Cerebellar nuclear complex (tissue), 1 donor: ENCODE measurements at places on chromosomes 7 and 10.

GRCh38 chr7:74254858-74255379, 720 bp upstream of the RFC2 start:
- no peak for DNase-seq

- no peak for DNase-seq
These were observed 509.0 kb upstream of the GALNT17 start for GRCh38 chr7:70622936-70623335.

GRCh38 chr7:147586110-147586509, 1004.5 kb upstream of the C7orf33 start:
- no peak for DNase-seq

DNA sequence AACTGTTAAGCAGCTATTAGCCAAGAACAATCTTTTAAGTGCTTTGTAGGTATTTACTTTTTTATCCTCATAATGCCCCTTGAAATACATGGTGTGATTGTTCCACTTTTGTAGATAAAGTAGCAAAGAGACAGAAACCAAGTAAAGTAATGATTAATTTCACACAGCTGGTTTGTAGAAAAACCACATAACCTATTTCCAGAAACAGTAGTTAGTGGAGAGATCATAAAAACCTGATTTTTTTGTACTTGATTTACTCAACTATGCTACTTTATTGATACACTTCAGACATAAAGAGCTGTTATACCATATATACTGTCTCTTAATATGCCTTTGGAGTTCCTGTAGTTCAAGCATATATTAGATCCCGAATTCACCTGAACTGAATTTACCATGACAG, 118.4 kb downstream of the SEMA3A start:
- no peak for DNase-seq

- no peak for DNase-seq
These were observed 310.4 kb upstream of the IMMP2L start for GRCh38 chr7:111872450-111873325.

GRCh38 chr10:48474765-48475365, 130.0 kb downstream of the ARHGAP22 start:
- no peak for DNase-seq

GRCh38 chr7:113891828-113892227, 27.0 kb downstream of the PPP1R3A start:
- DNase-seq: no peak

DNA sequence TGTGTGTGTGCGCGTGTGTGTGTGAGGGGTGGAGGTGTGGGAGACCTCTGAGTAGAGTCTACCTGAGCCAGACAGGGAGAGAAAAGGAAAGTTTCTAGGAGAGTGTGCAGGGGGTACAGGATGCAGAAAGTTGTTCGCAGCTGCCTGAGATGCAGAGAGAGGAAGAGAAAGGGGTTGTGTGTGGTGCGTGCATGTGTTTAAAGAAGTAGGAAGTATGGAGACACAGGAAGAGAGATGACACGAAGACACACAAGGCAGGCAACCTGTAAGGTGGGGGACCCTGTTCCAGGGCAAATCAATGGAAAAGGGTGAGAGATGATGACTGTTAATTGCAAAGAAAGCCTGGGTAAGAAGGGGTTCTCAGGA, 52.2 kb downstream of the C10orf105 start:
- DNase-seq: no peak

DNA sequence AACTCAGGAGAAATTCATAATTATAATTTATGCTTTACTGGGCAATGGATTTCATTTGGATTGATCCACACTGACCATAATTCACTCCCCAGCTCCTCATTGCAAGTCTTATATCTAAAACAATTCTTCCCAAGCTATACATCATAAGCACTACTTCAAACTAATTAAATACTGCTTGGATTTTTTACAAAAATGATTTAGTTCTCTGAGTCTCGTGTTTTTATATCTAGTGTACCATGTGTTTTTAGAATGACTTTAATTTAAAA, 443.8 kb downstream of the GPAM start:
- DNase-seq: no peak

DNA sequence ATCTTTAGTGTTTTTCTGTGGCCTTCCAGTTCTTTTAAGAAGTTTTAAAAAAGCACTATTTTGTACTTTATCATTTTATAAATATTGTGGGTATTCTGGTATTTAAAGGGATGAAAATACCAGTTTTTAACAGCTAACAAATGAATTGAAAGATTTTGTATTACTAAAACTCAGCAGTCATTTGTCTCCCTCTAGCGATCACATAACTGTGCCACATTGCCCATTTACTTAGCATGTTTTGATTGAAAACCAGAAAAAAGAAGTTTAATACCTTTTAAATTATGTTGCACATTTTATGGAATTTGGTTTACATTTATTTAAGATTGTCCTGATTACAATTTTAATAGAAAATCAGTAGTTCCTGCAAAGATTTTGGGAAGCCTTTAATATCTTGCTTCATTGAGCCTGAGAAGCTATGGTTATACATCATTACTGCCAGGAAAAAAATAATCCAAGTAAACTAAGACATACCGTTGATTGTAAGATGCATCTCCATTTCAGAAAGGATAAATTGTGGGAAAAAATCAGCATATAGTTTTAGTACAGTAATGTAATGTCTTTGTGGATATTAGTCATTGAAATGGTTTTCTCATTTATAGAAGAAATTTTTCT, 34.9 kb downstream of the TAX1BP1 start:
- DNase-seq: no peak

DNA sequence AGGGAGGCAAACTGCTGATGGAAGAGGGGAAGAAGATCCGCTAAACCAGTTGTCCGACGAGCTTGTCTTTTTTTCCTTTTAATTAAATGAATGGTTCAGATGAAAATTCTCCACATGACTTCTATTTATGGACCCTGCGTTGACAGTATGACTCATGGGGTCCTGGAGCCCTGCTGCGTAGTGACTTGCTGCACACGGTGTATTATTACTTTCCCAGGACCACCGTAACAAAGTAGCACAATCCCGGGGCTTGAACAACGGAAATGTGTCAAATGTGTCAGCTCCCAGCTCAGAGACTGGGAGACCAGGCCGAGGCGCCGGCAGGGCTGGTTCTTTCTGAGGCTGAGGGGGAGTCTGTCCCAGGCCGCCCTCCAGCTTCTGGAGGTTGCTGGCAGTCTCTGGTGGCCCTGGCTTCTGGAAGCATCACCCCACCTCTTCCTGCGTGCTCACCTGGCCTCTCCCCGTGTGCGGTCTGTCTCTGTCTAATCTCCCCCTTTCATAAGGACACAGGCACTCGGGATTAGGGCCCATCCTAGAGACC, 33.8 kb upstream of the MNX1 start:
- DNase-seq: no peak

GRCh38 chr10:34049887-34050286, 715.4 kb upstream of the NRP1 start:
- no peak for DNase-seq
